ENCODE measurements at places on chromosomes 12 and 14. TPM values are rescaled to one million over a fixed set of nuclear protein-coding genes. Genes with fewer than 3 reads are reported as not detected.

The NANOG gene
- not detected for total RNA-seq

The AQP2 gene
- not detected for total RNA-seq

DNA sequence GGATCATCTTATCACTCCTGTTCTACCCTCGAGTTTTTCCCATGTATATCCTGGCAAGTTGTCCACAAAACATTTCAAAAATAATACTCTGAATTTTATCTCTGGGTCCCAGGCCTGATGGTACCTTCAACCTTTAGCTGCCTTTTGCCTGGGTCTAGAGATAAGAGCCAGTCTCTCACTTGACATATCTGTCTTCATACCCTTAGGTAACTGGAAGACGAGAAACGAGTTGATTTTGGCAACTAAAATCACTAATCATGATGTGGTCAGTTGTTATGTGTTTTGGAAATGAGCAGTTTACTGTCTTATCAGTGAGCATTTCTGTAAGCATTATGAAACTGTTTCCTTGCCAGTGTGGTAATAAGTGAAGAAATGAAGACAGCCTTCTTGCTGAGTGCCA is 6.3 kb downstream of the RNF10 start:
- DNase-seq: no peak

DNA sequence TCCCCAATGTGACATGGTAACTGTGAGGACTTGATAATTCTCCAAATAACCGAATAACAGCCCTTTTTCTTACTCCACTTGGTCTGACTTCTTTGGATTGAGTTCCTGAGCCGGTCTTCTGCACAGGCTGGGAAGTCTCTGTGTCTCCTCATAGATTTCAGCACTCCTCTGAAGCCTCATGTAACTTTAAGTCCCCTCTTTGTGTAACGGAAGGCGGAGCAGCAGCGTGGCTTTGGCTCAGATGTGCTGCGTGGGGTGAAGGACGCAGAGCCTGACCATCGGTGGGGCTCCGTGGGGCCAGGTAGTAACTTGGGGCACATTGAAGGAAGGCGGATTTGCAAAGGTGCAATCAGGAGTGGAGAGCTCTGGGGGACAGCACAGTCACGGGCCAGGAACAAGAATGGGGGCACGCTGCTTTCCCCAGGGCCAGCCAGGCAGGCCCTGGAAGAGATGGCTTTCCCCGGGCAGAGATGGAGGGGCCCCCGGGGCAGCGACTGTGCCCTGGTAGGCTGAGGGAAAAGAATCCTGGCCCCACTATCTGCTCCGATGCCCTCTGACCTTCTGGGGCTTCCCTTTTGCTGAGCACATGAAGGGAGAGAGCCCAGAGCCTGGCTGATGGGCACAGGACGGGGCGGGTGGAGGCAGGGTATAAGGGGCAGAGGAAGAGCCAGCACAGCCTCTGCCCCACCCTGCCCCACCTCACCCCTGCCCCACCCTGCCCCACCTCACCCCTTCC is 56.9 kb downstream of the ADGRD1 start:
- no peak for DNase-seq

DNA sequence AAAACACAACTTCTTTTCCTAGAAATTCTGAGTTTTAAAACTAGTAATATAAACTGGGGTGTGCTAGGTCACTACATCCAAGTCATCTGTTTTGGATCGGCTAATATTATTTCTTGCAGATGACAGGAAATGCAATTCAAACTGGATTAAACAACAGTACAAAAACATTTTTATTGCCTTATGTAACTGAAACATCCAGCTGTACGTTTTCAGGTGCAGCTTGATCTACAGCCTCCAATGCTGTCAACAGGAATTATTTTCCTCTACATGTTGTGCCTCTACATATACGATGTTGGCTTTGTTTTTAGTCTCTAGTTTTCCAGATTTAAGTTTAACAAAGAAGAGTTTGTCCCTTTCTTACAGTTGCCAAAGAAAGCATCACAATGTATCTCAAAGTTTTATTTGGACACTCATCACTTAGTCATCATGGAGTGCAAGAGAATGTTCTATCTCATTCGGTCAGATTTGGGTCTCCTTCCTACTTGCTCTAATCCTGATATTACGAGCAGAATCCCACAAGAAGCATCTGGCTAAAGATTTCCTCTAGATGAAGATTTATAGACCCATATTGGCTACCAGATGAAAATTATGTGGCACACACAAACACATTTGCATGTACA is 326.7 kb downstream of the SLC6A15 start:
- no peak for DNase-seq

The EML5 gene
- 0.58 TPM for total RNA-seq

The TTC8 gene
- total RNA-seq: 21.8 TPM

DNA sequence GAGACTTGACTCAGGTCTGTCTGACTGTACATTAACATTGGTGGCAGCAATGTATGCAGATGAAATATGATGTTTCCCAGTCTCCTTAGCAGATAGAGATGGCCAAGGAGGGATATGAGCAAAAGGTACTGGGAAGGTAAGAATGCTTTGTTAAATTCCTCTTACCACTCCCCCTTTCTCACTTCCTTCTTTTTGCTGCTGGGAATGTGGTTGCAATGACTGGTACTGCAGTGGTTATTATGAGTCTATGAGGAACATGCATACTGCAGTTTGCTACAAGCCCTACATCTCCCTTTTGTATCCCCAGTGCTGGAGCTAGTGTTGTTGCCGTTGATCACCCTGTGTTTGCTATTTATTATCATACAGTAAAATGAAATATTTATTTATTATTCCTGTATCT is 35.9 kb downstream of the ALDH1L2 start:
- DNase-seq: no peak

GRCh38 chr12:88665071-88665470 is 84.8 kb upstream of the KITLG start:
- no peak for DNase-seq

The PGF gene
- 2.6 TPM for total RNA-seq

DNA sequence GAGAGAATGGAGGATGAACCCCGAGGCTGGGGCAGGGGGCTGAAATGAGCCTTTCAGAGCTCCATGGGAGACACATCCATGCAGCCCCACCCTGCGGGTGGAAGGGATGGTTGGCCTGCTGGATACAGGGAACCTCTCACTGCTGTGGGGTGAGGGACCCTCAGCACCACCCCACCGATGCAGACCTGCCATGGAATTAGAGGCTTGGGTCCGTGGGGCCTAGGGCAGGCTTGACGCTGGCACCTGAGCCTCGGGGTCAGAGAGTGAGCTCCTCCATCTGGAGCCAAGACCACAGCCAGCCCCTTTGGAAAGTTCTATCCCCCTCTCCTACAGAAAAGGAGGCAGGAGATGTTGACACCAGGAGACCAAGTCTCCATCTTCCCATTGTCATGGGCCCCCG is 7.4 kb upstream of the KRT74 start:
- DNase-seq: no peak

- no peak for DNase-seq
Measured at GRCh38 chr14:23361320-23361719, 3.7 kb downstream of the EFS start.

The OR11H7 gene
- total RNA-seq: not detected
